ENCODE measurements at places on chromosomes 13 and 19.

DNA sequence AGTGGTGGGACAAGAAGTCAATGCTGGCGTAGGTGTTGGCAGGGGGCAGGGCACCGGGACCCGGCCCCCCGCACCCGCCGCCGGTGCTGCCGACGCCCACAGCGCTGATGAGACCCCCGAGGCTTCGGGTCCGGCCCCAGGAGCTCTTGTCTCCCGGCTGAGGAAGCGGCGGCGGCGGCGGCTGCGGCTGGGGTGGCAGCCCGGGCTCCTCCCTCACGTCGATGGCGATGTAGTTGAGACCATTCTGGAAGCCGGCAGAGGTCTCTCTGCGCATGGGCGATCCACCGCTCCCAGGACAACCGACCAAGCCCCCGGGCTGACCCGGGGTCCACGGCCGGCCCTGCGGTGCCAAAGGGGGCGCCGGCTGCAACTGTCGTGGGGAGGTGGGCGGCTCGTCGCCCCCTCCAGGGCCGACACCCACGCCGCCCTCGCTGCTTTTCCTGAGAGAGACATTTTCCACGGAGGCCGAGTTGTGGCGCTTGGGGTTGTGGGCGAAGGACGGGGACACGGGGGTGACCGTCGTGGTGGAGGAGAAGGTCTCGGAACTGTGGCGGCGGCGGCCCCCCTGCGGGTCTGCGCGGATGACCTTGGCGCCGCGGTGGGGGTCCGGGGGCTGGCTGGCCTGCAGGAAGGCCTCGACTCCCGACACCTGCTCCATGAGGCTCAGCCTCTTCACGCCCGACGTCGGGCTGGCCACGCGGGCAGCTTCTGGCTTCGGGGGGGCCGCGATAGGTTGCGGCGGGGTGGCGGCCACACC is 4.1 kb downstream of the IRS2 start:
- DNase-seq: no peak

GRCh38 chr19:52086481-52086880 is 9.1 kb downstream of the ZNF841 start:
- DNase-seq: no peak

DNA sequence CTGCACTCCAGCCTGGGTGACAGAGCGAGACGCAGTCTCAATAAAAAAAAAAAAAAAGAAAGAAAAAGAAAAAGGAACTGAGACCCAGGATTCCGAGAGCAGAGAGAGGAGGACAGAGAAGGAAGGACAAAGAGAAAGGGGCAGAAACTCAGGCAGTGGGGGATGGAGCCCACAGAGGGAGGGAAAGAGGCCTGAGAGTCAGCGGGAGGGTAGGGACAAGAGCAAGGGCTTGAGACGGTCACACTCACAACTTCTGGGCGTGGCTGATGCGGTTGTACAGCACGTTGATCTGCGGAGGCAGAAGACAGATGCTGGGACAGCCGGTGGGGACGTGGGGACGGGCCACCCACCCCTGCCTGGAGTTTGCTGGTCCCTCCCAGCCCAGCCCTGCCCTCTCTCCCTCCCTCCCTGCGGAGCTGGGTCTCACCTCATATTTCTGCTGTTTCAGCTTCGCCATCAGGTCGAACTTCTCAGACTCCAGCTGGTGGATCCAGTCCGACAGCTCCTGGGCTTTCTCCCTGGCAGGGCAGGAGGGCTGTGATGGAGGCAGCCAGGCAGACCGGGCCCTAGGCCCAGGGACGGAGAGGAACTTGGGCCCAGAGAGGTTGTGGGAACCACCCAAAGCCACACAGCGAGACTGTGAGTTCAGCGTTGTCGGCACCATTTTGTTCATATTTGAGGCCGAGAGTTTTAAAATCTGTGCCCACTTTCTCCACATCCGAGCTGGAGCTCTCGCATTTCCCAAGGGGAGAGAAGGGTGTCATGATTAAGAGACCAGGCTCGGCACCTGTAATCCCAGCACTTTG is 15.2 kb downstream of the TNNT1 start:
- no peak for DNase-seq

DNA sequence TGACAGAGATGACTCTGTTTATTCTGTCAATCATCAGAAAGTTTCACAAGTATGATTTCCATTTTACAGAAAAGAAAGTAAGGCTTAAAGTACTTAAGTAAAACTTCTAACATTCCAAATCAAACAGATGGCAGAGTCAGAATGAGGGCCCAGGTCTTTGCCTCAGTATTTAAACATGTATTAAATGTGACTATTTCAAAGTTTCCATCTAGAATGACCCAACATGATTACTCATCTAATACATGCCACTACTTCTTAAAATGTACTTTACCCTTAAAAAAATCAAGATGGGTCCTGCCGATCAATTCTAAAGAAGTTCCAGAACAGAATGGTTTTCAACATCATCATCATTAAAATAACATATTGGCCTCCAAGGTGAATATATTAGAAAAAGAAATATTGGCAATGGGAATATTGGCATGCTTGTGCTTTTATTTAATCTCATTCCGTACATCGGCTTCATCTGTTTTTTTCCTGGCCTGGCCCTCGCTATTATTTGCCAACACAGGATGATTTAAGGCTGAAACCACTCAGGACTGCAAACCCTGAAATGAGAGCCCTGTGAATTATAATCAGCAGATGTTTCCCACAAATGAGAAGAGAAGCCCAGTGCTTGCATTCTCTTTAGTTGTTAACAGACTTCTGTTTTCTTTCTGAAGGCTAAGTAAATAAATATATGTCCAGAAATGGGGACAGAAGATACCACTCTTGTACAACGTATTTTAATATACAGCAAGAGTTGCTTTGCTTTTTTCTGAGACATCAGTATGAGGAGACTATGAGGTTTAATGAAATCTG is 340.0 kb downstream of the DNAJC15 start:
- DNase-seq: peak; percentile 40

DNA sequence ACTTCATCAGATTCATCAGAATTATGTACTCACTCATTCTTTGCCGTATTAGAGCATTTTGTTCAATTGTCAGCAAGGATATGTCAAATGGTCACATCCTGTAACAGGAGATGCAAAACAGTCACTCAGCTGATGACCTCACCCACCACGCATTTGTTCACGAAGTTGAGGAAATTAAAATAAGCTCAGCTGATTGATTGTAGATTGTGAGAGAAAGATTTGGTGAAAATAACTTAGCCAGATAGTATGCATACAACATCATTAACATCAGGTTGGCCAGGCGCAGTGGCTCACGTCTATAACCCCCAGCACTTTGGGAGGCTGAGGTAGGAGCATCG is 22.6 kb upstream of the CDC16 start:
- no peak for DNase-seq

DNA sequence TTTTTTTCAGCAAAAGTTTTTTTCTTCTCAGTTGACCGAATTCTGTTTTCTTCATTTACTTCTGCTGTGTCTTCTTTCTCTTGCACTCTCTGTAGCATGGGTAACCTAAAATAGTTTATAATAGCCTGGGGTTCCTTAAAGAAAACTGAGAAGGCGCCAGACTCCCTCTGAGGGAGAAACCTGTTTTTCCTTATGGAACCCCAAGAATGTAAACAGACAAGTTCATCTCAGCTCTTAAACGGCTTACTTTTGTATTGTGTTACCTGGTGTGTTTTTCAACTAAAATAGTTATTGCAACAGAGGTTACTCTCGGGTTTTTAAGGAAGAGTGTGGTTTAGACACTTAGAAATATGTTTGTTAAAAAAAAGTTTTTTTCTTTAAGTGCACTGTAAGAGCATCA is 23.8 kb upstream of the TM9SF2 start:
- DNase-seq: no peak

- no peak for DNase-seq
These were observed 17.1 kb downstream of the ELAVL1 start for GRCh38 chr19:7988307-7988706.

GRCh38 chr13:105097521-105097920 is 1437.9 kb downstream of the EFNB2 start:
- DNase-seq: no peak

DNA sequence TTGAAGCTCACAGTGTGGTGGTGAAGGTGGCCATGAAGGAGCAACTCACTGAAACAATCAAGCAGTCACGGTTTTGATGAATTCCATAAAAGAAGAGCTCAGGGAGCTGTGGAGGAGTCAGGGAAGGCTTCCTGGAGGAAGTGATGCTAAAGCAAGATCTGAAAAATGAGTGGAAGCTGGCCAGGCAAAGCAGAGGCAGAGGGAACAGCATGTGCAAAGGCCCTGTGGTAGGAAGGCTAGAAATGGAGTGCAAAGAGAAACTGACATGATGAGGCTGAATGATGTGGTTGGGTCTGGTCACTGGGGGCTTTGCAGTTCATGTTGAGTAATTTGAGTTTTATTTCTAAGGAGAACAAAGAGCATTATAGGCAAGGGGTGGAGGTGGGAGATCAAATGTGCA is 6.9 kb downstream of the ADGRE1 start:
- DNase-seq: no peak

DNA sequence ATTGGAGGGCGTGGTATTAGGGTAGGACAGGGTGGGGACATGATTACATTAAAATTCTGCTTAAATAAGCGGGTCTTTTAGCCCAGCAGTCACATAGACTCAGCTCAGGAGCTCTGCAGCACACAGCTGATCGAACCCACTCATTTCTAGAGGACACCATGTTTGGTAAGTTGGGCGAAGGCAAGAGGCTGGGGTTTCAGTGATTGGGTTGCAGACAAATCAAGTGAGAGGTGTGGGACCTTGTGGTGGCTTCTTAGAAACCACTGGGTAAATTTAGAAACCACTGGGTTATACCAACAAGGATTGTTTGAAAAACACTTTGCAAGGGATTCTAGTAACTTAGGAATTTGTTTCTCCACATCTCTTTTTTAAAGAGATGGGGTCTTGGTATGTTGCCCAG is at the start of gene LEUTX:
Gene LEUTX, plus strand, starts transcription at position 92 of the 400 bp plus-strand sequence. Its CDS starts 67 bp downstream, at position 159.
- no peak for DNase-seq

DNA sequence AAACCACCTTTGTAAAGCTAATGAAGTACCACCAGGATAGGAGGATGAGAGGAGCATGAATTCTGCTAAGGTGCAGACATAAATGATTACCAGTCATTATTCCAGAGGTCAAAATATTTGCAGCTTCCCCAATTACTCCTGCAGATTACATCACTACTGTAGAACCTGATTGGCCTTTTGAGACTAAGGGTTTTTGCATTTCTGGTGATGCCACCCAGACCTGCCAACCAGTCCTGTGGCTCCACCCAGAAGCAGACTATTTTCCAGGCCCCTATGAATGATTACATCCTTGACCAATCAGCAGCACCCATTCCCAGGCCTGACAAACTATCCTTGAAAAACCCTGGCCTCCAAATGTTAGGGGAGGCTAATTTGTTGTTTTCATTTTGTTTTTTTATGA is 11.2 kb upstream of the KCNC3 start:
- no peak for DNase-seq

GRCh38 chr13:43058318-43058674 is 34.9 kb downstream of the DNAJC15 start:
- peak; percentile 78 for DNase-seq

DNA sequence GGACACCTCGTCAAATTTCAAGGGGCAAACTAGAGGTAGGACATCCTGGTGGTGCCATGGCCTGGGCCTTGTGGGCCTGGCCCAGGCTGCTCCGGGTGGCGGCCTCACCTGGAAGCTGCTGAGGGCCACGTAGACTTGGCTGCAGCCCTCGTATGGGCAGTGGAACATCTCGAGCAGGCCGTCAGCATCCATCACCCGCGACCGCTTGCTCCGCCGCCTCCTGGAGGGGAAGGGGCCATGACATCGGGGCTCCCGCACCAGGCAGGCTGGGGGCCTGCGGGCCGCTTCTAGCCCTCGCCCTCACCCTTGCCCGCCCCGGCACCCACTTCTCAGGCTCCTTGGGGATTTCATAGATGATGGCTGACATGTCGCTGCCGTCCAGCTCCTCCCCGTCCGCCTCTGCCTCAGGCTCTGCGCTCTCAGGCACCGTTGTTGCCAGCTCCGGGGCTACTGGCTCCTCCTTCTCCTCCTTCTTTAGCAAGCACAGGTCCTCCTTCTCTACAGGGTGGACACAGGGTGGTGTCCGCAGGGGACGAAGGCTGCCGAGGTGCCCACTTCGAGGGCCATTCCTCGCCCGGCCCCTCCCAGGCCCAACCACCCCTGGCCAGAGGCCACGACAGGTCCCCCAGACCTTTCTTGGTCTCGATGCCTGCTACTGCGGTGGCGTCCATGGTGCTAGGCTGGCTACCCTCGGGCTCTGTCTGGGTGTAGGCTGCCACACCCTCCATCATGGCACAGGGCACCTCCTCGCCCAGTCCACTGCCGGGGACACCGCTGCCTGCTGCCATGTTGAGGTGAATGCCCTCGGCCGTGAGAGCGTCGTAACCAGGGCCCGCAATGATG is 6.0 kb upstream of the ELAVL3 start:
- no peak for DNase-seq

DNA sequence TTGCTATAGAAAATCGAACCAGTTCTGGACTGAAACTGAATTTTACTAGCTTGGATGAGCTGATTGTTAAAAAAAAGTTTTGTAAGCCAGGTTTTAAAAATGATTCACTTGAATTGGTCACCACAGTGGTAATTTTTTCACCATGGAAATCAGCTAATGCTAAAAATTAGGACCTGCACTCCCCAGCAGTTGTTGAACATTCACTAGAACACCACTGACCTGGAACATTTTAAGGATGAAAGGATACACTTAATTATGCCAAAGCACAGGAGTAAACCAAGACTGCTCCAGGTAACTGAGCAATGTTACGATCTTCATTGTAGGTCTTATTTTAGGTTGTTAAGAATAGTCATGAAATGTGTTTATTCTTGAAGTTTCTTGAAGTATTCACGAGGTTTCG is 1342.6 kb upstream of the SPRY2 start:
- DNase-seq: no peak

- no peak for DNase-seq
These were observed 1722.6 kb upstream of the PRR20A start for GRCh38 chr13:55418095-55418494.

- DNase-seq: peak; percentile 30
These were observed 14.7 kb downstream of the CCDC169 start for GRCh38 chr13:36282821-36283432.

- DNase-seq: no peak
These were observed 136.3 kb downstream of the KLF5 start for GRCh38 chr13:73195091-73195490.

DNA sequence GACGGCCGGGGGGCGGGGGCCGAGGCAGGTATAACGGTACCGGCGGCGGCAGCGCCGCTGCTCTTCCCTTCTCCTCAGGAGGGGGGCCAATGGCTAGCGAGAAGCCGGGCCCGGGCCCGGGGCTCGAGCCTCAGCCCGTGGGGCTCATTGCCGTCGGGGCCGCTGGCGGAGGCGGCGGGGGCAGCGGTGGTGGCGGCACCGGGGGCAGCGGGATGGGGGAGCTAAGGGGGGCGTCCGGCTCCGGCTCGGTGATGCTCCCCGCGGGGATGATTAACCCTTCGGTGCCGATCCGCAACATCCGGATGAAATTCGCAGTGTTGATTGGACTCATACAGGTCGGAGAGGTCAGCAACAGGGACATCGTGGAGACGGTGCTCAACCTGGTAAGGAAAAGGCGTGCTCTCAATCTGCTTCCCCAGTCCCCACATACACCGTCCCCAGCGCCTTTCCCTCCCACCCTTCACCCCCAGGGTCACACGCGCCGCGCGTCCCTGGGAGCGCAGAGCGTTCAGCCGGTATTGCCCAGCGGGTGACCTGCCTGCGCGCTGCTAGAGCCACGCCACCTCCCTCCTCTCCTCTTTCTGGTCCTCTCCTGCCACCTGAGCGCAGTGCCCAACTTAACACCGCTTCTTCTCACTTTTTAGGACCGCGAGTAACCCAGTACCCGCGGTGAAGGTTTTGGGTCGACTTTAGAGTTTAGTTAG is 814 bp downstream of the NBEA start:
- DNase-seq: peak; percentile 45
